Left hindlimb (tissue), 1 donor: ENCODE measurements at places on chromosomes 13 and 19.
A peak's percentile ranks its signal among the peaks of the same experiment; 100 is the strongest.

DNA sequence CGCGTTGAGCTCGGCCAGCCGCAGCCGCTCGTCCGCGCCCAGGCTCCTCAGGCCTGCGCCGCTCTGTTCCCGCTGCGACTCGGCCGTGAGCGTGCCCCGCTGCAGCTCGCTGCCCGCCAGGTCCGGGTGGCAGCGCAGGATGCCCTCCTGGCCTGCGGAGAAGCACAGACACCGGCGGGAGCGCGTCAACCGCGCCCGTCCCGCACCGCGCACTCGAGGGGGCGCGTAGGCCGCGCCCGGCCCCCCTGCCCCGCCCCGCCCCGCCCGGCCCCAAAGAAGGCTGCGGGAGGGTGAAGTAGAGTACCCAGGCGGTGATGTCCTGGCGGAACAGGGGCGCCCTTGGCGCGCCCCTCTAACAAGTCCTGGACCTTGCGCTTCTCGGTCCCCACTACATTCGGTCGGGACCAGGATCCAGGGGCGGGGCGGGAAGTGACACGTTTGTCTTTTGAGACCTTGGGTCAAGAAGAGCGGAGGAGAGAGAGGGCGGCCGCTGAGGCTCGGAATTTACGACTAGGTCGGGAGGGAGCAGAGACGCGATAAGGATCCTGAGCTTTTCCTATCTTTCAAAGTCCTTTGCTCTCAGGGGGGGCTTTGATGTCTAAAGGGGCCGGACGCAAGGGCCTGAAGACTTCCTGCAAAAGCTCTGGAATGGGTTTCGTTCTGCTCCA lies 9.3 kb upstream of the CDX2 start:
- no peak for DNase-seq

DNA sequence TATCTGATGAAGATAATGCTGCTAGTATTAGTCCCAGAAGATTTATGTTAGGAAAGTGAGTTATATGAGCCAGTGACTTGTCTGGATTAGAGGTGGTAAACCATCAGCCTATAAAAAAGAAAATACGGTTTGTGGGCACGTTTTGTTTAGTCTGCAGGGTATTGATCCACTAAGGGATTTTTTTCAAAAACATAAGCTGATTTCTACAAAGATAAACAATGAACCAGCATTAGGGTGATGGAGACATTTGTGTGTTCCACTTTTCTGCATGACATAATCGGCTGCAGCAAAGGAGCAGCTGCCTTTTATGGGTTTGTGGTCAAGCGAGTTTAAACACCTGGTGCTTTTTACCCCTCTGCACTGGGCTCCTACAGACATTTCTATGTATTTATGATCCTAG lies 836.4 kb upstream of the GPC6 start:
- no peak for DNase-seq

DNA sequence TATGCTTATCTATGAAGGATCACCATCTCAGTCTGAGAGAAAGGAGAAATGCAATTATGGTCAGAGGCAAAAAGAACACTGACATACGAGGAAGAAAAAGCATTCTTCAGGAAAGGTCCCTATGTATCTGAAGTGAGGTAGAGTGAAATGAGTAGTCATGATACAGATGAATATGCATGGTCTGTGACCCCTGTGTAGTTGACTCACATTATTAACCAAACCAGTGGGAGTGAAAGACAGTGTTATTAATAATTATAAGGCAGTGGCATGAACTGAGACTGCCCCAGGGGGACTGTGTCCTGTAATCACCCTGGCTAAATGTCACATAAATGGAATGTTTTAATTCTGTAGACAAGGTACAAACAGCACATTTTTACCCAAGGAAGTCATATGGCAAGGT lies 1320.2 kb upstream of the PCDH9 start:
- DNase-seq: no peak

- DNase-seq: peak; percentile 9
These were observed 52.4 kb downstream of the TSHZ3 start for GRCh38 chr19:31296741-31297390.

DNA sequence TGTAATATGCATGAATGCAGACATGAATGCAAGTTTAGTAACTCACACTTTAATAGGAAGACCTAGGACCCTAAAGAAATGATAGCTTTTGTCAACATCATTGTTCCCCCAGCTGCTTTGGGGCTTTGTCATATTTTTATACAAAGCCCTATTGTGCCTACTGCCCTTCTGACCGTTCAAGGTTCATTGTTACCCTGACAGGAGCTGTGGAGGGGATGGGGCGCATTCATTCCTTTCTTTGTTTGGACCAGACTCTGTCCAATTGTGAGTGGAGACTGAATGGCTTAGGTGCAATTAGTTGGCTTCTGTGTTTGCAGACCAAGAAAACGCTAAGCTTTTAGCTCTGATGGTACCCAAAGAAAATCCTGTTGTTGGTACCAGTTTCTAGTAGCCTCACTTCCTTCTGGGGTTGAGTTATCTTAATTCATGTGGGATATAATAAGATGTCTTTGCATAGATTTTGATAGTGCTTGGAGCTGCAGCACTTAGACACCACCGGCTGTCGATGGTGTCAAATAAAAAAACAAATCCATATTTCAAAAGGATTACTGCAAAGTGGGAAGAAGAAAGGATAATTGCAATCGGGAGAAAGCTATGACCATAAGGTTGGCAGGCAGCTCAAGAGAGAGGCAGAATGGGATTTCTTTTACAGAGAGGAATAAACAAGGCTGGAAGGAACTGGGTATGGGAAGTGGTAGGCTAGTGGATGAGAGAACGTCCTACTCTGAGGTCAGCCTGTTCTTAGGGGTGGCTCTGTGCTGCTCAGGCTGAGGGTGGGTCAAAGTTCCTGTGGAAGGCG lies 133.9 kb upstream of the TMTC4 start:
- no peak for DNase-seq

DNA sequence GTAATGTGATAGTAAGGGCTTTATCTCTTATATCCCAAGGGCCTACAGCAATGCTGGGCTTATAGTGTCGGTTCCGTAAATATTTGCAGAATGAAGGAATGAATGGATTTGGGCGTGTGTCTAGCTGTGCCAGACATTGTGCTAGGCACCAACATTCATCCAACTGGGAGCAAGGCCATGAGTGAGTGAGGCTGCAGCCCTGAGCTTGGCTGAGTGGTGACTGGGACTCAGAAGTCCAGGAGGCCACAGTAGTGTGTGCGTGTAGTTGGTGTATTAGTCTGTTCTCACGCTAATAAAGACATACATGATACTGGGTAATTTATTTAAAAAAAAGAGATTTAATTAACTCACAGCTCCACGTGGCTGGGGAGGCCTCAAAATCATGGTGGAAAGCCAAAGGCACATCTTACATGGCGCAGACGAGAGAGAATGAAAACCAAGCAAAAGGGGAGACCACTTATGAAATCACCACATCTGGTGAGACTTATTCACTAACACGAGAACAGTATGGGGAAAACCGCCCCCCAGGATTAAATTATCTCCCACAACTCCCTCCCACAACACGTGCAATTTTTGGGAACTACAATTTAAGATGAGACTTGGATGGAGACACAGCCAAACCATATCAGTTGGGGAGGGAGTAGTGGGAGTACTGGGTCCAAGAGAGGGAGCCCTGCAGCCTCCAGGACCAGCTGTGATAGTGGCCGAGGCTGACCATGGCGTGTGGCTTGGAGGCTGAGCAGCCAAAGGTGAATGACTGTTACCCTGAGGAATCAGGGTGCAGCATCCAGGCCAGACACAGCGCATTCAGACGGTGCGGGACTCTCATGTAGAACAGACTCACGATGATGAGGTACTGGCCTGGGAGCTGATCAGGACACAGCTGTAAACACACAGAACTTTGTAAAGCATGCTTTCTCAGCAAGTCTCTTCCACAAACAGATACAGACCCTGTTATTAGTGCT lies 104.6 kb downstream of the TEX26 start:
- peak; percentile 52 for DNase-seq

- no peak for DNase-seq
These were observed 66.9 kb upstream of the DIAPH3 start for GRCh38 chr13:60230593-60230992.

DNA sequence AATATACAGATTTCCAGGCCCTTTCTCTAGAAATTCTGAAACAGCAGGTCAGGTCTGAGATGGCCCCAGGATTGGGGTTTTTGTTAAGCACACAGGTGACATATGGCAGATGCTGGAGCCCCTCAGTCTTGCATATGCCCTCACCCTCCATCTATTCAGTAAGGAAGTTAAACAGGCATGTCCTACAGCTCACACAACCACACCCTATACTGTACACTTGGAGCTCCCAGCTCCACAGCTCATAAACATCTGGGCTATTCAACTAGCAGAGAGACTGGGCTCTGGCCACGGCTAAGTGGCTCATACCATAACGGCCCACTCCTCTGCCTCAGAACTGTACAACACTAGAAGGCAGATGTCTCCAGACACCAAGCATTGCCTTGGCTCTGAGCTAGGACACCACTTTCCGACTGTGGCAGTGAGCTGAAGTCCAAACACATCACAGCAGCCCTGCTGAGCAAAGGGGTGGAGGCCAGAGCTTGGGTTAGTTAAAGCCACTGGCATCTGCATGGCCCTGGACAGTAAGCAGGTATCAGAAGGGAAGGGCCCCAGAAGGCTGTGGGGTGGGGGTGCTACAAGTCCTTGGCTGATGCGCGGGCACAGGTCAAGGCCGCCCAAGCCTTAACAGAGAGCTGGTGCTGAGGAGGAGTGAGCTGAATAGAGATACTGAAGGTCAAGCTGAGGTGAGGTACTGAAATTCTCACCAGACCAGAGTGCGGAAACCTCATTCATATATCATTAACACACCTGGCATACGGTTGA lies 79.1 kb downstream of the ABCC4 start:
- DNase-seq: no peak

GRCh38 chr13:91174886-91175501 lies 172.5 kb upstream of the MIR17HG start:
- DNase-seq: peak; percentile 23

DNA sequence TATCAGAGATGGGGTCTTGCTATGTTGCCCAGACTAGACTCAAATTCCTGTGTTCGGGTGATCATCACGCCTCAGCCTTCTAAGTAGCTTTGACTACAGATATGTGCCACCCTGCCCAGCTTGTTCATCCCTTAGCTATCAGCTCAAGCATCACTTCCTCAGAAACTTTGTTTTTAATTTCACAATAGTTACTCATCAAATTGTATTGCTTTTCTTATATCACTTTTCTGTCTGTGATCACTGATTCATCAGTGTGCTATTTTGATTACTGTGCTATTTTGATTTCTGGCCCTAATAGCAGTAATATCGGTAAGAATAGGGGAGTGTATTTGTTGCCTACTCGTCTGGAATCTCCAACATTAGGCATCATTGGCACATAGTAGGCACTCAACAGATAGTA lies 878.6 kb upstream of the PCDH20 start:
- no peak for DNase-seq

GRCh38 chr13:91228108-91228507 lies 119.4 kb upstream of the MIR17HG start:
- DNase-seq: no peak

- DNase-seq: no peak
These were observed 399.6 kb downstream of the FGF14 start for GRCh38 chr13:102002287-102002686.

DNA sequence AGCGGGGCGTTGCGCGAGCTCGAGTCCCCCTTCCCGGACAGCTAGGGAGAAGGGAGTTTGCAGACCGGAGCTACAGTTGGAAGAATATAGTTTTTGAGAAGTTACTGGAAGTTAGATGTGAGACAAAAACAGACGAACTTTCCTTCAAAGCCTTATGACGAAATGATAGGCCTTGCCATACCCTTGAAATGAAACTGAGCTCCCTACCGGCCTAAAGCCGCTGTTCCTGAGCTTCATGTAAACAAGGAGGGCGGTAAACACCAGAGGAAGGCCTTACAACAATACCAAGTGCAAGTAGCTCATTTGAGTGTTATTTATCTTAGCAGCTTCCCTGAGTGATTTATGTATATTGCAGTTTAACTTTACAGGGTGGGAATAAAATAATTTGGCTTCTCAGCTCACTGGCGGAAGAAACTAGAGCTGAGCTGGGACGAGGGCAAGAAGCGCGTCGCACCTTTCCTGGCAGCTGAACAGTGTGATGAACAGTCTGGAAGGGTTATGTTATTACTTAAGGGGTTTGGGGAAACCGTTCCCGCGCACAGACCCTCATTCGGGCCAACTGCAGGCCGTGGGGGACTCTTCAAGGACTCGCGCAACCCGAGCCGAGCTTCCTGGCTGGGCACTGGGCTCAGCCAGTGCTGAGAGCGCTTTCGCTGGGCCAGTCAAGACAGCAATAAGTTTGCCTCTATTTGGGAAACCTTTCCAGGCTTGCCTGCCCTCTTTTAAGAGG lies 111.2 kb downstream of the KCNRG start:
- DNase-seq: peak; percentile 54

- no peak for DNase-seq
These were observed 129.2 kb downstream of the TBC1D4 start for GRCh38 chr13:75352641-75353327.

DNA sequence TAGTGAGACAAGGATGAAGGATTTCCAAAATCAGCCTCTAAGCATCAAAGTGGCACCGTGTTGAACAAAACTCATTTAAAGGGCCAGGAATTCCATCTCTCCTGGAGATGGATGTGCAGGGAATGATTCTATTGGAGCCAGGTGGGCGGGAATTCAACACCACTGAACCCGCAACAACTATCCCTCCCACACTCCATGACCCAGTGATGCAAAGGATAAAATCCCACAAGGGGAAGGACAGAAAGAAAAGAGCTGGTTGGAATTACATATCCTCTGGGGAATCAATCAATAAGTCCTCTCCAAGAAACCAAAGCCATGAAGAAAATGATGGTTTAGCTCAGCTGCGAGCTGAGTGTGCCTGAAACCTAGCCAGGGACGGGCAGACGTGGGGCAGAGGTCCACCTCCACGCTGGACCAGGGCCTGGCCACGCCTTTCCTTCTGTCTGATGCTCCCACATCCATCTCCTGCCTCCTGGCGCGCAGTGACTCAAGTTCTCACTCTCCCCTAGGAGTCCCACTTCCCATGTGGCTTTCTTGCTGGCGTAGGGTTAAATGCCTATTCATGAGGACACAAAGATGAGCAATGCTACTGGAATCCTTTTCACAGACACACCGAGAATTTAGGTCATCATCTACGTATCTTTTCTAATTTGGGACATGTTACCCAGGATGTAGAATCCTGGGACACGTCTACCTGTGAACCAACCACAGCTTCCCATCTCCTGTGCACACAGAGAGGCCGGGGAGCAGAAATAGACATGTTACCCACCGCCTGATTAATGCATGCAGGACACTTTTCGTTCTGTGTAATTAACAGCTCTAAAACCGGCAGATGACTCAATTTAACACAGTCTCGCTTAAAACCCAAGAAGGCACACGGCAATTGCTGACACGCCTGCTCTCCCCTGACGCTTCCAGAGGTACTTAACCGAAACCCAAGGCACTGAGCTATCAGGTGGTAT lies 48.6 kb downstream of the PEPD start:
- no peak for DNase-seq

DNA sequence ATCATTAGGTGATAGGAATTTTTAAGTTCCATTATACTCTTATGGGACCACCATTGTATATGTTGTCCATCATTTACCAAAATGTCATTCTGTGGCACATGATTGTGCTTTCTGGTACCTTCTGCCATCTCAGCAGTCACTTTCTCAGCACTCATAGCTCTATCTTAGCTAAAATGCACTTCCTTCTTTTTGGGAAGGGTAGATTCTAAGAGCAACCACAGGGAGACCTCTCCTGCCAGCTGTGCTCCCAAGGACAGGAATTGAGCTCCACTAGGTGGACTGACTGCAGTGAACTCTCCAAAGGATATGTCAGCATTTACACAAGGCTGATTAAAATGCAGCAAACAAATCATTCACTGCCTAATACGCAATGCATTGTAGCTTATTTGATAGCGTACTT lies 91.8 kb upstream of the OBI1 start:
- no peak for DNase-seq
